Stimulated activated CD4-positive, alpha-beta T cell treated with anti-CD3 and anti-CD28 coated beads, TNF-alpha, amount 100 ng/mL, for 24 hours (primary cell): ENCODE measurements at places on chromosomes 3 and 15.

DNA sequence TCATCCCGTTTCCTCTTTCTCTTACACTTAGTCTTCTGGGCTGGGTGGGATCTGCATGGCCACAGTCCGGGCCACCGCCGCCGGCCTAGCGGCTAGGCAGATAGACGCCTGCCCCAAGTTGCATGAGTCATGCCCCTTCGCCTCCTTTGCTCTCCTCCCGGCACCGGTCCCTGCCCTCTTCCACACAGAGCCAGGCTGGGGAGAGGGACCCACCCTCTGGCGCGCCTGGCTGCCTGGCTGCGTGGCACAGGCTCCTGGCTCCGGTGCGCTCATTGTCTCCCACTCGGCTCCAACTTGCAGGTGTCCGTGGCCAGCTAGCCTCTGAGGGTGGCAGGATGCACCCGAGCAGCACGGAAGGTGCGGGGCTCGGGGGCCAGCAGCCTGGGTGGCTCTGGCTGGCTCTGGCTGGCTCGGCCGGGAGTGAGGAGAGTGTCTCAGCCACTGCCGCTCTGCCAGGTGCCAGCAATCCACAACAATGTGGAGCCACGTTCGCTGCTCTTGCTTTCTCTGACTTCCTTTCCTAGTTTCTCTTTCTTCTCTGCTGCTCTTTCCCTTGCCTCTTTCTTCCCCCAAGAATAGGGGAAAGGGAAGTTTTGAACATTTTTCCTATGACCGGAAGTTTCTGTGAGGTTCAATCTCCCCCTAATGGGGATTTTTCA lies 22.4 kb upstream of the MTHFS start:
- no peak for DNase-seq

DNA sequence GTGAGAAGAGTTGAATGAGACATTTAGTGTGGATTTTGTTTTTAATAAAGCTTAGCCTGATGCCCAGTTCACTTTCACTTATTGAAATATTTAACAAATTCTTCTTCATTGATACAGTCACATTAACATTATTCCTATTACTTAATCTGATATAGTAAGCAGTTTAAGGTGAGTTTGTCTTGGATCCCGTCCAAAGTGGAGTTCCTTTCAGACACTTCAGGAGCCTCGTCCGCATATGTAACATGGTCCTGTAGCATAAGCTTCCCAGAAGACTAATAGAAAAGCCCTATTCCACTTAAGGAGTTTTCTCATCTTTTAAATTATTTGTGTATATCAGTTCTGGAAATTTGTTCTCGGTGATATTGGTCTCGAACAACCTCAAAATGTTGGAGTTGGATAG lies 39.7 kb upstream of the MLF1 start:
- DNase-seq: no peak

DNA sequence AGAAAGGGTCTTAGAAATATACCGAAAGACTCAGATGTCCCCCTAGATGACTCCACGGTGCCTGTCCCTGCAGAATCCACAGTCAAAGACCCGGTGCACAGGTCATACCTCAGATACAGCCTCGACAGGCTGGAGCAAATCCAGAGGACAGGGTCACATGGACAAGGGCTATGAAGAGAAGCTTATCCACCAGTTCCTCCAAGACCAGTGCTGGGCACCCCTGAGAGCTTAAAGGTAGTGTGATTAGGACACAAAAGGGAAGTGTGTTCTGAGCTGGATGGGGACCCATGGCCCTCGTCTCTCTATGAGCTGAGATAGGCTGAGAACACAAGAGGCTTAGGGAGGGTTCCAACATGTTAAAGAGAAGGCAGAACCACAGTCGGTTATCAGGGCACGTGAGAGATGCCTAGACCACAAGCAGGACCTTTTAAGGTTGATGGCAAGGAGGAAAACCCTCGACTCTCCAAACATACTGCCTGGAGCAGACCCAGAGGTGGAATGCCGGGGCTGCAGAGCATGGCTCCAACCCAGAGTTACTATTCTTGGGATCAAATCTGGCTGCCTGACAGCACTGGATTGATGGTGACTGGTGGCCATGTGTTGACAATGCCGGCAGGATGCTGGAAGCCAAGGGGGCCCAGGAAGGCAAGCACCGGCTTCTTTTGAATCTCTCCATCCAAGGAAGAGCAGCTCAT lies 46.9 kb downstream of the ADCY5 start:
- no peak for DNase-seq

- no peak for DNase-seq
Measured at GRCh38 chr3:139671107-139671506, 6.7 kb downstream of the NMNAT3 start.

- DNase-seq: no peak
Measured at GRCh38 chr15:28955993-28956421, 70.2 kb downstream of the APBA2 start.

DNA sequence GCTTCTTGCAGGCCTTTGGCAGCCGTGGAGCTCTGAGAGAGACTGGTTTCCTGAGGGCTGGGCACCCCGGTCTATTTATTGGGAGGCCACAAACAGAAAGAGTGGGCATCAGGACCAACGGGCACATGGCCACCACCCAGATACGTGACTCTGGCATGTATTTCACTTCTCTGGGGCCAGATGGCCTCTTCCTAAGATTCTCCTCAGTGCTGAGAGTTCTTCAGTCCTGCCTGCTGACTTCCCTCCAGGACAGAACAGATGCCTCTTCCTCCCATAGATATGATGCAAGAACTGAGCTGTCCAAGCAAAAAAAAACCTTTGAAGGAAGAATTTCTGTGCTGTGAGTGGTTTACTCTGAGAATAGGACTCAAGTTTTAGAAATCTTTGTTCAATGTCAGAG lies 107.7 kb downstream of the IGF2BP2 start:
- DNase-seq: no peak

DNA sequence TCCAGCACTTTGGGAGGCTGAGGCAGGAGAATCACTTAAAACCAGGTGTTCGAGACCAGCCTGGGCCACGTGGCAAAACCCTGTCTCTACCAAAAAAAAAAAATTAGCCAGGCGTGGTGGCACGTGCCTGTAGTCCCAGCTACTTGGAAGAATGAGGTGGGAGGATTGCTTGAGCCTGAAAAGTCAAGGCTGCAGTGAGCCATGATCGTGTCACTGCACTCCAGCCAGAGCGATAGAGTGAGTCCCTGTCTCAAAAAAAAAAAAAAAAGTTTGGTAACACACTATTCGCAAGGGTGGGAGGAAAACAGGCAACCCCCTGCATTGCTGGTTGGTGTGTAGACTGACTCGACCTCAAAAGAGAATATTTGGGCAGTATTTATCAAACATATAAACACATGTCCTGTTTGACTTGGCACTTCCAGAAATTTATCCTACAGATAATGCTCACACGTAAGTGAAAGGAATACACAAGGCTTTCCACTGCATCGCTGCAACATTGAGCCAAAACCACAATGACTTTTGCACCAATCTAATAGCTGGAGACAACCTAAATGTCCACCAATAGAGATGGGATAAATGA lies 3.1 kb upstream of the ANPEP start:
- no peak for DNase-seq

- DNase-seq: no peak
Measured at GRCh38 chr15:31098491-31098917, 3.0 kb downstream of the TRPM1 start.

- DNase-seq: no peak
Measured at GRCh38 chr3:10392244-10392643, 71.3 kb upstream of the SEC13 start.

DNA sequence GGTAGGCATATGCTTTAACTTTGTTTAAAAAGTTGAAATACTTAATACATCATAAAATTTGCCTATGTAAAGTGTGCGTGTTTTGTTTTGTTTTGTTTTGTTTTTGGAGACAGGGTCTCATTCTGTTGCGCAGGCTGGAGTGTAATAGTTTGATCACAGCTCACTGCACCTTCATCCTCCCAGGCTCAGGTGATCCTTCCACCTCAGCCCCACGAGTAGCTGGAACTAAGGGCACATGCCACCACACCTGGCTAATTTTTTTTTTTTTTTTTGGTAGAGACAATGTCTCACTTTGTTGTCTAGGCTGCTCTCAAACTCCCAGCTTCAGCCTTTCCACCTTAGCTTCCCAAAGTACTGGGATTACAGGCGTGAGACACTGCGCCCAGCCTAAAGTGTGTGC lies 42.5 kb downstream of the RAB7A start:
- no peak for DNase-seq

GRCh38 chr3:100231668-100232067 lies 29.1 kb upstream of the TBC1D23 start:
- no peak for DNase-seq

DNA sequence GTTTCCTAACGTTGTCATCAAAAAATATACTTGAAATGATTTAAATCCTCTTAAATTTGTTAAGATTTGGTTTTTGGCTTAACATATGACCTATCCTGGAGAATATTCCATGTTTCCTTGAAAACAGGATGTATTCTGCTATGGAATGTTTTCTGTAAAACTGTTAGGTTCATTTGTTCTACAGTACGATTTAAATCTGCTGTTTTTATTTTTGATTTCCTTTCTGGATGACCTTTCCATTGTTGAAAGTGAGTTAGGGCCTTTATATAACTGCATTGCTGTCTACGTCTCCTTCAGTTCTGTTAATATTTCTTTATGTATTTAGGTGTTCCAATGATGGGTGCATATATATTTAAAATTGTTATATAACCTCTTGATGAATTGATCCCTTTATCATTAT lies 465.3 kb upstream of the ALCAM start:
- DNase-seq: no peak

- DNase-seq: no peak
Measured at GRCh38 chr3:108251265-108251664, 29.0 kb upstream of the IFT57 start.

GRCh38 chr3:56339244-56339643 lies 129.0 kb downstream of the ERC2 start:
- DNase-seq: no peak

- no peak for DNase-seq
Measured at GRCh38 chr3:177157492-177157891, 39.8 kb downstream of the TBL1XR1 start.

DNA sequence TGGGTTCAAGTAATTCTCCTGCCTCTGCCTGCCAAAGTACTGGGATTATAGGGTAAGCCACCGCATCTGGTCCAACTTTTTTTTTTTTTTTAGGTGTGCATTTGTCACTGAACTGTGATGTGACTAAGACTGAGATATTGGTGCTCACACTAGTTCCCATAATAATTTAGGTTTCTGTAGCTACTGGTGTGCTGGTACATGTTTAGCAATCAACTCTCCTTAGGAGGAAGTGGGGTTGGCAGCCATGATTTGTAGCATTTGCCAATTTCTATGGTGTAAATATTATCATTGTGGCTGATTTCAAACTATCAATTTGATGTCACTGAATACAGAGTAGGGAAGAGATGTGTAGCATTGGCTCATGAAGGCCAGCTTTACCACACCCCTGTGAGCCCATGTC lies 372.7 kb downstream of the EDEM1 start:
- no peak for DNase-seq

DNA sequence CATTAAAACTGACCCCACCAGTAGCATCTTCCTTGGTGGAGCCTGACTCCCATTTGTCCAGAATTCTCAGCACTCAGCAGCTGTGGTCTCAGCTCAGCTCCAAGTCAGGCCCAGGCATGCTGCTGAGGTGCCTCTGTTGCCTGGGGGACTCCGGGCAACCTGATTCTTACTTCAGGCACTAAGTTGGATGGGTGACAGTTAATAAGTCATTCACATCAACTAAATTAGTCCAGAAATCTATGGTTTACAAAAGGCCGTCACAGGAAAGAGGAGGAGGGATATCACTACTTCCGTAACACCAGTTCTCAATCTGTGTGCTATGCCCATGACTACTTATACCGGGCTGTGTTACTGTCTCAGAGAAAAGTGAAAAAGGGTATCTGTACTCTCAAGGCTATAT lies 310.2 kb downstream of the SATB1 start:
- DNase-seq: no peak

GRCh38 chr3:120416868-120417267 lies 33.9 kb downstream of the FSTL1 start:
- DNase-seq: no peak

- DNase-seq: no peak
Measured at GRCh38 chr3:187858041-187858440, 112.8 kb upstream of the BCL6 start.

GRCh38 chr3:43405888-43406642 lies 119.7 kb downstream of the SNRK start:
- DNase-seq: no peak

DNA sequence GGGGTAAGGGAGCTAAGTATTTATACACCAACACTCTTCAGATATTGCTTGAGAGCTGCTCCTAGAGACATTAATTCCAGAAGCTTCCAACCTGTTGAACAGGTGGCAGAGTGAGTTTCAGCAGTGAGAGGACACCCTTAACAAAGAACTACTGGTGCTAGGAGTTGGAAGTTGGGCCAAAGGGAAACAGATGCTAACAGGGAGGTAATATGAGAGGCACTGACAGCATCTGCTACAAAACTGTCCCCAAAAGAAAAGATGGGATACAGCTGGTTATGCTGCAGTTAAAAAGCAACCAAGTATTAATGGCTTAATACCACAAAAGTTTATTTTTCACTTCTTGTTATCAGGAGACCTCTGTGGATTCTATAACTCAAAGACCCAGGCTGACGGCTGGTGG lies 104.5 kb upstream of the SATB1 start:
- DNase-seq: no peak

DNA sequence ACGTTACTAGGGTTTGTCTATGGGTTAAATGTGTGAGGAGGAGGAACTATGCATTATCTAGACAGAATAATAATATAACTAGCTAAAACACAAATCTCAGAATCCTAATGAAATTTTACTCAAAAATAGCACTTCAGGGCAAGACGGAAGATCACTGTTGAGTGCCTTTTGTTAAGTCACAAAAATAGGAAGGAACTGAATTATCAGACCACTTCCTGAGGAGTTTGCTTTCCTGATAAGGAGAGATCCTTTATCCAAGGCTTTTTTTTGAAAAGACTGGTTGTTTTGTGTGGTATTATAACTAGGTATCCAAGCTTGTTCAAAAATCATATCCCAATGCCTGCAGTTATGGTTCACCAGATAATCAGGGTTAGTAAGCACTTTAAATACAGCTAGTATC lies 34.6 kb downstream of the NR2E3 start:
- DNase-seq: no peak

DNA sequence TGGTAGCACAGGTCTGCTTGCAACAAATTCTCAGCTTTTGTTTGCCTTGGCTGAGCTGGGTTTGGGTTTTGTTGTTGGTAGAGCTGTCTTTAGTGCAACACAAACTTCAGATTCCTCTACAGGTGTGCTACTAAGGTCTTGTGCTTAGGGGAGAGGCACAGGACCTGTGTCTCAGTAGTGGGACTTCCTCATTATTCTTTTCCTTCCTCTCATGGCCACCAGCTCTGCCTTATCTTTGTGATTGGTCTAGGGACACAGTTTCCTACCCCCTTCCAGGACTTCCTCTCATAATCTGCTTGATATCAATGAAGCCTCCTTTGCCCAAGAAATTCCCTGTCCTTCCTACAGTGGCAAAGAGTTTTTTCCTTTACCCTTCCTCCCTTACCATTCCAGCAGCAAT lies 24.9 kb upstream of the DNAAF4 start:
- DNase-seq: no peak

GRCh38 chr3:24521420-24522145 lies 26.9 kb upstream of the THRB start:
- DNase-seq: no peak

- DNase-seq: no peak
Measured at GRCh38 chr3:105425153-105425502, 58.4 kb downstream of the ALCAM start.

GRCh38 chr3:126370606-126371005 lies 13.4 kb upstream of the KLF15 start:
- no peak for DNase-seq
